SJSA1 (cell line): ENCODE measurements at places on chromosomes 5 and 9. TPM values are rescaled to one million over a fixed set of nuclear protein-coding genes. Genes with fewer than 3 reads are reported as not detected.

Gene LCN9
- not detected in 2 replicates for total RNA-seq

DNA sequence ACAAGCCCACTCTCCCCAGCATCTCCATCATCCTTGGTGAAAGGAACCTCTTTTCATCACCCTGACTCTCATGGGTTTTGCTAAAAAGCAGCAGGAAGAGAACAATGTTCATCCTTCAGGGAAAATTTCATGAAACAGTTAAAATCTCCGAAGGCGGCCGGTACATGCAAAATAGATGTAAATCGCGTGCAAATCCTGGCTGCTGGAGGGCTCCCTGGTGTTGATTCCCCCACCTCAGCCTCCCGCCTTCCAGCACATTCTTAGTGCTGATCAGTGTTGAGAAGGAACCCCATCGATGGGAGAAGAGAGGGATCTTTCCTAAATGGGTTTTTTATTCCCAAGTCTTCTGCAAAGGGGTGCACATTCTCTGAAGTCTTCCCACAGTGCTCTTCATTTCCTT is 8.7 kb upstream of the GFI1B start:
- no peak overlapping the region for H3K27ac ChIP-seq
- H3K36me3 ChIP-seq: no peaks in the 10 kb centered on the region

DNA sequence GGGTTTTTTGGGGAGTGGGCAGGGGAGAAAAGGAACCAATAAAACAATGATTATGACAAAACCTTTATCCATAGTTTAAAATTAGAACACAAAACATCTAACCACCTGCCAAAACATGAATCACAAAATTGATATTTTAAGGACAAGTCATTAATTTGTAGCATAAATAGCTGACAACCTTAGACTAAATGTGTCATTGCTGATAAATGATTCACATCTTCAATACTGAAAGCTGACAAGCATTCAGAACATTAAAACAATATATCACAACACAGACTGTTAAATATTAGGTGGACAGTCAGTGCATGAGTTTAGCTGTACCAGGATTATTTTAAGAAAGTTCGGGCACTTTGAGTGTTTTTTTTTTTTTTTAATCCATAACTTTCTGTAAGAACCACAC is 71.5 kb downstream of the NR3C1 start:
- DNase-seq: no peak
- H3K27ac ChIP-seq: no peak overlapping the region
- H3K4me1 ChIP-seq: peaks cover 13% of the 10 kb centered on the region
- H3K36me3 ChIP-seq: peaks cover 24% of the 10 kb centered on the region
- H3K4me3 ChIP-seq: no peak overlapping the region
- H3K27me3 ChIP-seq: no peaks in the 10 kb centered on the region

GRCh38 chr9:120922404-120923195 is 4.0 kb downstream of the TRAF1 start:
- DNase-seq: no peak
- no peak overlapping the region for H3K4me3 ChIP-seq
- H3K4me1 ChIP-seq: peaks cover 52% of the 10 kb centered on the region
- no peak overlapping the region for H3K27ac ChIP-seq
- H3K36me3 ChIP-seq: no peaks in the 10 kb centered on the region
- no peaks in the 10 kb centered on the region for H3K27me3 ChIP-seq

Gene FAM153A
- not detected in 2 replicates for total RNA-seq

GRCh38 chr9:136609838-136610311 is 52.8 kb upstream of the EGFL7 start:
- H3K27me3 ChIP-seq: no peaks in the 10 kb centered on the region
- H3K27ac ChIP-seq: no peak overlapping the region
- H3K36me3 ChIP-seq: no peaks in the 10 kb centered on the region
- H3K4me1 ChIP-seq: peaks cover 59% of the 10 kb centered on the region
- H3K4me3 ChIP-seq: no peak overlapping the region

DNA sequence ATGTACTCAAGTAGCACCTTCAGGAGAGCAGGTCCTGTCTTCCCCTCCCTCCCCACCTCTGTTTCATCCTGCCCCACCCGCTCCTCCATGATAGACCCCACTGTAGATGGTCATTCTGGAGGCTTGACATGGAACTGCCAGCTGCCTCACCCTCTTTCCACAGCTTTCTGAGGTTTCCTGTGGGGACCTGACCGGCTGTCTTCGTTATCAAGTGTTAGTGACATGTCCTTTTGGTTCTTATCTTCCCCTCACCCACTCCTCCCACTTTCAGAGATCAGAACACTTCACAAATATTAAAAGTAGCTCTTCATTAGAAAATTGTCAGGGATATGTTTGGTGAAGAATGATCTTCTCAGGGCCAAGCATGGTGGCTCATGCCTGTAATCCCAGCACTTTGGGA is 52.7 kb downstream of the MEGF10 start:
- no peak for DNase-seq
- no peaks in the 10 kb centered on the region for H3K4me1 ChIP-seq
- no peak overlapping the region for H3K4me3 ChIP-seq
- no peak overlapping the region for H3K27ac ChIP-seq

Gene ZNF782
- total RNA-seq: 1.6 and 6.8 TPM in 2 replicates

DNA sequence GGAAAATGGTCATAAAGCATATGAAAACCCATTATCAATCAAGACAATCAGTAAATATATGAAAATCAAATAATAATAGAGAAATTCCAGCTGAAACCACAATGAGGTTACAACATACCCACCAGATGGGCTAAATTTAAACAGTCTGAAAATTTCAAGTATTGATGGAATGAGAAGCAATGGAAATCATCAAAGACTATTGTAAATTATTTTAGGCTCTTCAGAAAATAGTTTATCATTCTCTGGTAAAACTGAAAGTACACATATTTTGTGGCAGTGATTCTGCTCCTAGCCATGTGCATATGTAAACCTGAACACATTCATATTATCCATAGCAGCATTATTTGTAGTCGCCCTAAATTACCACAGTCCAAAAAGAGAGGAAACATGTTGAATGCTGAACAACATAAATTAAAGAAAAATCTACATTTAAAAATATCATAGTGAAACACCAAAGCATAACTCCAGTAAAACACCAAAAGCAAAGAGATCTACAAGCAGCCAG is 215.3 kb downstream of the PRELID2 start:
- no peaks in the 10 kb centered on the region for H3K4me1 ChIP-seq
- no peak overlapping the region for H3K27ac ChIP-seq
- no peaks in the 10 kb centered on the region for H3K27me3 ChIP-seq
- no peak for DNase-seq
- no peak overlapping the region for H3K4me3 ChIP-seq
- H3K36me3 ChIP-seq: no peaks in the 10 kb centered on the region

- H3K4me3 ChIP-seq: no peak overlapping the region
- DNase-seq: no peak
- H3K4me1 ChIP-seq: peaks cover 1% of the 10 kb centered on the region
- no peaks in the 10 kb centered on the region for H3K27me3 ChIP-seq
- no peaks in the 10 kb centered on the region for H3K36me3 ChIP-seq
These were observed 63.2 kb upstream of the RPS23 start for GRCh38 chr5:82341325-82341724.
